ENCODE measurements at places on chromosomes 6 and 20.

DNA sequence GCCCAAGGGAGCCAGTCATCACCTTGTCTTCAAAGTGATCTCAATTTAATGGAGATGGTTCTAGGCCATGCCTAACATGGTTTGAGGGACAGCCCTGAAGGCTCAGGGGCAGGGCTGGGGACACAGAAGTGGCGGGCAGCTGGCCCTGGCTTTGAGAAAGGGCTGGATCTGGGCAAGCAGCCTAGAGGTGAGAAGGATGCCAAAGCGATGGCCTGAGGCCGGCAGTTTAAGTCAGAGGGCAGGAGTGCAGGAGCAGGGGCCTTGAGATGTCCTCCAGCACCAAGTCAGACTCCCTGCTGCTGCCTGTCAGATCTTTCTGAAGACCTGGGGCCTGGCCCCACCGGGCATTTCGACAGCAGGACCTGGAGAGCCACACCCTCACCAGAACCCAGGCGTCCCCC lies 28.4 kb upstream of the APMAP start:
- DNase-seq, result no peak

- DNase-seq, result no peak
These were observed 114.7 kb upstream of the KHDRBS2 start for GRCh38 chr6:62400521-62401259.

GRCh38 chr6:11650025-11650696 lies 112.6 kb downstream of the TMEM170B start:
- DNase-seq, result peak; percentile 87

- peak; percentile 3 for DNase-seq
These were observed 63.8 kb upstream of the TINAG start for GRCh38 chr6:54244430-54244829.

DNA sequence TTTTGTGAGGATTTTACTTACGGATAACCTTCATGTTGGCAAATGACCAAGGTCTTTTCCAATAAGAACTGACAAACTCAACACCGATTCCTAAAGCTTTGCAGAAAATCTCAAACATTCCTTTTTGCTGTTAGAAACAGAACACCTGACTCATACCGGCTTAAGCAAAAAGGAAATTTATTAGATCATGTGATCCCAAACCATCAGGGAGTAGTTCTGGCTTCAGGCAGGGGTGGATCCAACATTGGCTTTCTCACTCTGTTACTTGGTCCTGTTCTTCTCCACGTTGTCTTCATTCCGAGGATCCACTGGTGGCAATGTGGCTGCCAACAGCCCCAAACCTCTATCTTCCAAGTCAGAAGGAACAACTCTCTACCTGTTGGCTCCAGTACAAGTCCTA lies 95.9 kb upstream of the PMEPA1 start:
- DNase-seq, result no peak

GRCh38 chr20:24586523-24586840 lies 117.1 kb downstream of the SYNDIG1 start:
- no peak for DNase-seq

DNA sequence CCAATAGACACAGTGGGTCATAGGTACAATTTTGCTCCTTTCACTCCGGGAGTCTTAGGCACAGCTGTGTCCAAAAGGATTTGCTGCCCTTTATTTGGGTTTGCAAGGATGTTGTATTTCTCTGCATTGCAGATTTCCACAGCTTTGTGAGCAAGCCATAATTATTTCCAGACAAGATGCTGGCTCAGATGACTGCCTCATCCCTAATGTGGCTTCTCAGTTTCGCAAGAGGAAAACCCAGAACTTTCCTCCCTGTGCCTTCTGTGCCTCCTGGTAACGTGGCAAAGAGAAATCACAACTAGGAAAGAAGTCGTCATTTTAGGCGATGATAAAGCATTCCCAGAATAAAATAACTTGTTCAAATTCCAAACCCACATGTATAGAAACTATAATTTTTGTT lies 33.7 kb downstream of the FAM50B start:
- DNase-seq, result no peak

DNA sequence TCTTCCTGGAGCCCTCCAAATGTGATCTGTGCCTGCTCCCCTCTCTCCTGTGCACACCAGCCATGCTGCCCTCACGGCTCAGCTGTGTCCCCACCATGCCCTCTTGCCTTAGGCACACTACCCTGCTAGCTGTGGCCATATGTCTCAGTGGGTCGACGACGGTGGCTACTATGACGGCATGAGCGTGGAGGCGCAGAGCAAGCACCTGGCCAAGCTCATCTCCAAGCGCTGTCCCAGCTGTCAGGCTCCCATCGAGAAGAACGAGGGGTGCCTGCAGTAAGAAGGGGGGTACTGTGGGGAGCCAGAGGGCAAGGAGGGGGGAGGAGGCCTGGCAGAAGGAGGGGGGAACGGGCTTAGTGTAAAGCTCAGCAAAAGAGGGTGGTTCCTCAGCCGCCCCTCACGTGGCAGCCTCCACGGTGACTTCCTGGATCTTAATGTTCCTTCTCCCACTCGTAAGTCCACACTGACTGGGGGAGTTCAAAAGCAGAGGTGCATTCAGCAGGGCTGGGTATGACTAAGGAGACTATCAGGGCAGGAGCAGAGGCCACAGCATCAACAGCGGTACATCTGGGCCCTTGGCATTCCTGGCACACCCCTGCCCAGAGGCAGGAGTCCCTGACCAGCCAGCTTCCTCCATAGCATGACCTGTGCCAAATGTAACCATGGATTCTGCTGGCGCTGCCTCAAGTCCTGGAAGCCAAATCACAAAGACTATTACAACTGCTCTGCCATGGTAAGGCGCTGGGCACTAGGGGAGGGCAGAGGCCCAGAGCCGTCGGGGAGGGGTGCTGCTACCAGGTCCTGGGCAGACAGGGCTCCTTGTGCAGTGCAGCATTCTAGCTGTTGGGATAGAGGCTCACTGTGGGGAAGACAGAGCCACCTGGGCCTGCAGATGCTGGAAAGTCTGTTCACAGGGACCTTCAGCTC lies 8.0 kb downstream of the DNPH1 start:
- no peak for DNase-seq

DNA sequence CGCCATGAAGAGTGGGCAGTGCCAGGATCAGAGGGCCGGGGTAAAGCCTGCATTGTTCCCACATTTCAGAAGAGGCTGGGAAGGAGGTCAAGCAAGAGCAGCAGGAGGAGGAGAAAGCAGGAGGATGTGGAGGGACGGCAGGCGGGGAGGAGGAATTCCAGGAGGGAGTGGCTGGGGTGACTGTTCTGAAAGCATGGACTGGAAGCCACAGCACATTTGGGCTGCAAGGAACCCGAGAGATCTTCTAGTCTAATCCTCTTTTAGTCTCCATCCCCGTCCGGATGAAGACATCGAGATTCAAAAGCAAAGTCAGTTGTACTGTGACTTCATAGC lies 76.9 kb downstream of the FAM50B start:
- peak; percentile 75 for DNase-seq

DNA sequence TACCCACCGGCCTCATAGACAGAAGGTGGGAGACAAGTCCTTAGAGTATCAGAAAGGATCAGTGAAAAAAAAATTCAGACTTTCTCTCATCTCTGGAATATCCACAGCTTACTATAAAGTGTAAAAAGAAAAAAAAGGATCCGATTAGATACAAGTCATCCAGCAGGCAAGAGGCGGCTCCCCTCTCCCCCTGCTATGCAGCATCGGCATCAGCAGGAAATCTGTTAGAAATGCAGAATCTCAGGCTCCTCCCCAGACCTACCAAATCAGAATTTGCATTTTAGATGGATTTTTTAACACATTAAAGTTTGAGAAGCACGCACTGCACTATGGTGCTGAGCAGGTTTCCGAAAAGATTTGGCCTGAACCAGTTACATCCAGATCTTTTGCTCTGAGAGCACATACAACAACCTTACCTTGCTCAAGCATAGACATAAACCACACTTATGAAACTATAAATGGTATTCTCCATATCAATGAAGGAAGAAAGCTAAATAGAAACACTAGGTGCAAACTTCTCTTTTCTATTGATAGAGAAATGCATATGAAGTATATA lies 117.0 kb upstream of the POU3F2 start:
- no peak for DNase-seq

GRCh38 chr6:137353346-137353745 lies 134.2 kb upstream of the IFNGR1 start:
- no peak for DNase-seq

DNA sequence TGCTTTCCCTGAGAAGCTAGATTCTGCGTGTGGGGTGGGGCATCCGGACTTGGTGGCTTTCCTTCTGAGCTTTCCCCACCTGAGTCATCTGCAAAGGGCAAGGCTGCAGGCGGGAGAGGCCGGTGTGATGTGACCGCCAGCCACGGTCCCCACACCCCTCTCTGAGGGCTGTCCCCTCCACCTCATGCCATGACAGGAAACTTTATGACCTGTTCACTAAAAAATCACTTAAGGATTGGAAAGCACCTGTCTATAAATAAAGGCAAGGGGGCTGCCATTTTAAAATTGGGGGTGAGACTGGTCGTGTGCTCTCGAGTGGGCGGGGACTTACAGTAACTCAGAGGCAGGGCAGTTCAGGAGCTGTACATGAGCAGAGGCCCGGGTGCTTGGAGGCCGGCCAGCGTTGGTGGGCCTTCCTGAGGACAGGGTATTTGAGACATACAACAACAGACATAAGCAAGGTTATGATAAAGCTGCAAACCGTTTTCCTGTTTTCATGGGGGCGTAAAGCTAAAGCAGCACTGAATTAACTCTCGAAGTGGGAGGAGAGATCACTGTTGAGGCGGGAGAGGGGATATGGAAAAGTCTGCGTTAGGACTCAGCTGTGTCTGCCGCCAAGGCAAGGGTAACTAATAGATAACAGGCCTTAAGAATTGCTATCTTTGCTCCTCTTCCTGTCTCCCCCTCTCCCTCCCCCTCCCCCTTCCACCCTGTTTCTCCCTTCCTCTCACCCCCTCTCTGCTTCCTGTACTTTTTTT lies 16.1 kb upstream of the SERPINB1 start:
- peak; percentile 68 for DNase-seq

DNA sequence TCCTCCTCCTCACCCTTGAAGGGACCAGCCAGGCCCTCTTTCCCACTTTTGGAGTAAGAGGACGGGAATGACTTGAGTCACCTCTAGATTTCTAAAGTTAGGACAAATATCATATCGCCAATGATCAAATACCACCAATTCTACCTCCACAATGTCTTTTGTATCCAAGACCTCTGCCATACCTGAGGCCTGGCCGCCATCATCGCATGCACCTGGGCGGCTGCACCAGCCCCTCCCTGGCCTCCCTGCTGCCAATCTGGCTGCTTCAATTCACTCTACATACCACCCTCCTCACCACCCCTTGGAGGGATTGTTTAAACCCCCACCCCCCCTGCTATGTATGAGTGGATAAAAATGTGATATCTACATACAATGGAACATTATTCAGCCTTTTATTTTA lies 75.0 kb upstream of the RALY start:
- DNase-seq, result no peak

DNA sequence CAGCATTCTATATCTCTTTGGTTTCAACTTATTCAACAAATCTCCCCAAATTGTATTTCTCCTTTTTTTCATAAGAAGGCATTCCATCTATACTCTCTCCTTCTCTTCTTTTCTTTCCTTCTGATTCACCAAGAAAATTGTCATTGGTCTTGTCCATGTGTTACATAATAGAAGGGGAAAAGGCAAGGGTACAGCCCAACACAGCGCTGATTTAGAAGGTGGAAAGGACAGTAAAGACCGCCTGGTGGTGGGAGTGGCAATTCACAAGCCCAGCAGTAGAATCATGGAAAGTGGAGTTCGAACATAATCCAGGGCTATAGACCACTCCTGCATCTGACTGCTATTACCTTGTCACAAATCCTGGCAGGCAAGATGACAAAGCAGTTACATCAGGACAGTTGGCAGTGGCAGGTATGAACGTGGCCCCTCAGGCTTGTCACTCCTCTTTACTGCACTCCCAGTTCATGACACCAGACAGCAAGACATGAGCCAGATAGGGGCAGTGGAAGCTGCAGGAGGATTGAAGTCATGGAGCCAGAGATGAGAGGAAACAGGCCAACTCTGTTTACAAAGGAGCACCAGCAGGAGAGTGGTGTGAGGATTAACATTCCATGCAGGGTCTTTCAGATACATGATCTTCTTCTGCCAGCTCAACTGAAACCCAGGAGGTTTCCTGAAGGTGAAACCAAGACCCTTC lies 2.1 kb upstream of the TNFAIP3 start:
- no peak for DNase-seq

DNA sequence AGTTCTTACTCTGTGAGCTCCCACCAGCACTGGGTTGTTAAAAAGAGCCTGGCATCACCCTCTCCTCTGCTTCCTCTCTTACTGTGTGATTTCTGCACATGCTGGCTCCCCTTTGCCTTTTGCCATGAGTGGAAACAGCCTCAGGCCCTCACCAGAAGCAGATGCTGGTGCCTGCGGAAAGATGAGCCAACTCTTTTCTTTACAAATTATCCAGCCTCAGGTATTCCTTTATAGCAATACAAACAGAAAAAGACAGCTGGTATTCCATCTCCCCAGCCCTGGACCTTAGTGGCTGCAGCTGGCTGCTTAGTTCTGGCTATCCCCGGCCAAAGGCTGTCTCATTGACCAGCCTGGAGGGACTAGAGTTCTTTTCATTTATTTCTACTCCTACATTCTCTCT lies 129.1 kb downstream of the IMPG1 start:
- DNase-seq, result no peak

- peak; percentile 56 for DNase-seq
These were observed 41.9 kb downstream of the ELOVL5 start for GRCh38 chr6:53306819-53307347.

DNA sequence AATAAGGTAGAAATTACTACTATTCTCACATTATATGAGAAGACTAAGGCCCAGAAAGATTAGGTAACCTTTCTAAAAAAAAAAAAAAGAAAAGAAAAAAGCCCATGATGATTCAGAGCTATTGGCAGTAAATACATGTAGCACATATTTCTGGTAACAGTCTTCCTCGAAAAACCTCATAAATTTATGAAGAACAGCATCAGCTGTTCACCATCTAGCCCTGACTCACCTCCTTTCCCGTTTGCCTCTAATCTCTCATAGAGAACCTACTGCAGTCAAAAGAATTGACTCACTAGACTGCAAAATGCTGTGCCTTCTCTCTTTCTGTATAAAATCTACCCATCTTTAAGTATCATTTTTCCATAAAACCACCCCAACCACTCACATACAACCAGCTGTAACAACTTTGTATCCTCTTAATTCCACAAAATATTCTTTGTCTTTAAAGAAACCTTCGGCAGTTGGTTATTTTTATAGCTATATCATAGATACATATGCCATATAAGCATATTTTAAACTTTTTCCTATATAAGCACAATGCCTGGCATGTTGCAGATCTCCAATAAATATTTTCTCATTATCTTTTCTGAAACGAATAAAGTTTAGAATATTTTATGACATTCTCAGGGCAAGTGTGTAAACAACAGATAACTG lies 152.7 kb upstream of the ENPP5 start:
- peak; percentile 74 for DNase-seq

All from Daoy (cell line).